ENCODE measurements at places on chromosomes 7 and 10. TPM values are rescaled to one million over a fixed set of nuclear protein-coding genes. Genes with fewer than 3 reads are reported as not detected.

GRCh38 chr7:7424151-7424873 lies 111.4 kb downstream of the COL28A1 start:
- peak; percentile 77 for DNase-seq

- no peak for DNase-seq
Measured at GRCh38 chr10:92886334-92886961, 38.1 kb downstream of the EXOC6 start.

DNA sequence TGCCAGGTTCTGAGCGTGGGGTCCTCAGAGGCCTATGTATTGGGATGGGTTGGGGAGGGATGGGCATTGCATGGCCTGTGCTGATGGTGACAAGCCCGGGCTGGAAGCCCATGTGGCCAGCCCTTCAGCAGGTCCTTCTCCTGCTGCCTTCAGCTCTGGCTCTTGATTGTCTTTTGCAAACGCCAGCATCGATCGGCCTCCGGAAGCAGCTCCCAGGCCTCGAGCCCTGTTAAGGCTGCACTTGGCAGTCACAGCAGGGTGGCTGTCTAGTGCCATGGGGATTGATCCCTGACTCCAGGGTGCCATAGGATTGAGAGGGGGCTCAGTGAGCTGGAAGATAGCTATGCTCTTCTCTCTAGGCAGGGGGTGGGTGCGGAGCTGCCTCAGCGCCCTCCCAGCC lies 51.4 kb downstream of the CDH23 start:
- no peak for DNase-seq

The HABP2 gene
- total RNA-seq, result not detected

DNA sequence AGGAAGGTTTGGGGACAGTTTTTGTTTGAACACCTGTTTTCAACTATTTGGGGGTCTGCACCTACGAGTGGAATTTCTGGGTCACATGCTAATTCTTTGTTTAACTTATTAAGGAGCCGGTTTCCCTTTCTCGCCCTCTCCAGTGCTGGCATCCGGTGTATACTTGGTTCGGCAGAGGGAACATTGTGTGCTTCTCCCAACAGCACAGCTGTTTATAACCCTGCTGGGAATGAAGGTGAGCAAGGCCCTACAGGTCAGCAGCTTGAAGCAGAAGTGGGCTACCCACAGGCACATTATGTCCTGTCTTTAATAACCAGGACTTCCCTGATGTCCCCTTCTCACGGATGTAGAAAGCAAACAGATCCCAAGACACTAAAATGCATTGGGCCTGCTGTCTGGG lies 87.5 kb upstream of the PDCD4 start:
- no peak for DNase-seq

The RAB19 gene
- not detected for total RNA-seq

GRCh38 chr10:88926566-88927415 lies 25.8 kb downstream of the ACTA2 start:
- DNase-seq, result no peak

- DNase-seq, result no peak
Measured at GRCh38 chr10:132712291-132712690, 73.7 kb downstream of the NKX6-2 start.

DNA sequence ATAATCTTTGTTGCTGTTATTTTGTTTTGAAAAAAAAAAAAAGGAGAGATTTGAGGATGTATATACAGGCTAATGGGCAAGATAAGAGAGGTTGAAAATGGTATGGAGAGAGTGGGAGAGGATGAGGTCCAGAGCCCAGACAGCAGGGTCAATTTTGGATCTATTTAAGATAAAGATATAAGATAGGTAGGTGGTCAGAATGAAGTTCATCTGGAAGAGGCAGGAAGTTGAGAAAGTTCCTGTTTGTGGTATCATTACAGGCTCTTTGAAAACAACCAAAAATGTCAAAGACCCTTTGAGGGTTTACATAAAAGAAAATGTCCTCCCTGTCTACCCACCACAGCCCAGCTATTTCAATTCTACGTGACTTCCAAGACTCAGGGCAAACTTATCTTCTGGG lies 7.5 kb downstream of the CEP41 start:
- no peak for DNase-seq

- no peak for DNase-seq
Measured at GRCh38 chr10:71633920-71634319, 85.7 kb downstream of the C10orf105 start.

The SFRP5 gene
- total RNA-seq, result not detected

GRCh38 chr7:1246160-1246870 lies 13.6 kb downstream of the UNCX start:
- DNase-seq, result no peak

GRCh38 chr7:38372290-38372689 lies 98.9 kb upstream of the TARP start:
- DNase-seq, result no peak

The ABCA13 gene
- total RNA-seq, result 1.7 TPM

- no peak for DNase-seq
Measured at GRCh38 chr10:113124724-113125123, 174.7 kb downstream of the TCF7L2 start.

DNA sequence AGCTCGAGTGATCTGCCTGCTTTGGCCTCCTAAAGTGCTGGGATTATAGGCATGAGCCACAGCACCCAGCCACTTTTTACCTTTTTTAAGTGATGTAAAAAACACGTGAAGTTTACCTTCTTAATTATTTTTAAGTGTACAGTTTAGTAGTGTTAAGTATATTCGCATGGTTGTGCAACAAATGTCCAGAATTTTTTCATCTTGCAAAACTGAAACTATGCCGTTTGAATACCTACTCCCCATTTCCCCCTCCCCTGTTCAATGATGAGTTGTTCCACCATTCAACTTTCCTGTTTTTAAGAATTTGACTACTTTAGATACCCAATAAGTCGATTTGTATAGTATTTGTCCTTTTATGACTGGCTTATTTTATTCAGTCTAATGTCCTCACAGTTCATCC lies 10.9 kb downstream of the NRBF2 start:
- no peak for DNase-seq

The SPDYE9 gene
- total RNA-seq, result not detected

GRCh38 chr10:123382491-123382890 lies 228.3 kb downstream of the BUB3 start:
- DNase-seq, result no peak

The ZCWPW1 gene
- 1.1 TPM for total RNA-seq

DNA sequence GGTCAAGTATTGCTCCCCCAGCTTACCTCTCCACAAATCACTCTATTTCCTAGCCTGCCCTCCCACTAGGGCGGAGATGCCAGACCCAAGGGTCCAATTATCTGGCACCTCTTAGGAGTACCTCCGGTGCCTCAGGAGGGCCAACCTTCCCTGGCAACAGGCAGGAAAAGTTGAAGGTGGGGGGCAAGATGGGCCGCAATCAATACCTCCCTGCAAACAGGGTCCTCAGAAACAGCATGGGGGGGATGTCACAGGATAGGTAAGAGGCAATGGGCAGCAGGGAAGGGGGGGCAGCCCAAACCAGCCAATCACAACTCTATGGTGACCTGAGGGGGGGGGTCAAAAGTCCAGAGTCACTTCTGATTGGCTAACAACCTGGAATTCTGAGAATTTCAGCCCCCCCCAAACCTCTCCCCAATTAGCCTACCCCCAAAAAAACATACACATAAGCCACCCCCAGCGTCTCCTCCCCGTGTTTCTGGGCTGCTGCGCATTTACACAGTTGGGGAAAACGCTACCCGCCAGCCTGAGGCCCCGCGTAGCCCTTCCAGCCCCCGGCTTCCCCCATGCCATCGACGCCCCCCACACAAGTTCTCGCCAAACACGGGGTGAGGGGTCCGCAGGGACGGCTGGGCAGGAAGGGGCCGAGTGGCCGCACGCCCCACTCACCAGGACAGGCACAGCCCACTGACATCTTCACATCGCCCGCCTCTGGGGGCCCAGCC lies 589 bp downstream of the LDB1 start:
- peak; percentile 63 for DNase-seq

- peak; percentile 75 for DNase-seq
Measured at GRCh38 chr7:3092468-3092867, 48.8 kb upstream of the CARD11 start.

DNA sequence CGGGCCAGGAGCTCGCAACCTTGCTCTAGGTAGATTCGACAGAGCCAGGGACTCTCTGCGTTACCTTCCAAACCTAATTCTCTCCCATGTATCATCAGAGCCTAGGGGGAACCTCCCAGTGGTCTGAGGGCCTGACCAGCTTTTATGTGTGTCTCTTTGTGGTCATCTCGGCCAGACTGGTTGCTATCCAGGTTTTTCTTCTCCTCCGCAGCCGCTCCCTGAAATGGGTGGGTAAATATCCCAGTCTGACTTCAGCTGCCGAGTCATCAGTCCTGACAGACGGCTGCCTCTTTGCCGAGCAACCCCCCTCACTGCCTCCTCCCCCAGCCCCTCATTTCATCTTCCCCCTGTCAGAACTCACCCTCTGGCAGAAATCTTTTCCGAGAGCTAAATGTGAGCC lies 578.1 kb downstream of the LRMDA start:
- no peak for DNase-seq

DNA sequence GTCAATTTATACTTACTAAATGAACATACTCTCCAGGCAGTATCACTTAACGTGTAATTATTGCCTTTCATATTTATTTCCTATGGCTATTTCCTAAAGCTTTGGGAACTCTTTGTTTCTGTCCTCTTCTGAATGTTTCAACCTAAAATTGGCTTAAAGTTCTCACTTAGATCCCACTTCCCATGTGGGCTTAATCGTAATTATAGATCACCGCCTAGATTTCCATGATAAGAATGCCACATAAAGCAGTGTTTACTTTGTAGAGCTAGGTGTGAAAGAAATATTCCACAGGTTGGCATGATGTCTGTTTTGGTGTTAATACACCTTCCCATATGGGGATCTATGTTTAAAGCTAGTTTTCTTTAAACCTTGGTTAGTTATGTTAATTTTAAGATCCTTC lies 1.5 kb downstream of the HDAC9 start:
- no peak for DNase-seq

- DNase-seq, result no peak
Measured at GRCh38 chr7:86598721-86599120, 45.0 kb upstream of the GRM3 start.

The PAX4 gene
- total RNA-seq, result not detected

The TRPV5 gene
- not detected for total RNA-seq

- peak; percentile 74 for DNase-seq
Measured at GRCh38 chr10:102555781-102556328, 52.1 kb downstream of the SUFU start.

DNA sequence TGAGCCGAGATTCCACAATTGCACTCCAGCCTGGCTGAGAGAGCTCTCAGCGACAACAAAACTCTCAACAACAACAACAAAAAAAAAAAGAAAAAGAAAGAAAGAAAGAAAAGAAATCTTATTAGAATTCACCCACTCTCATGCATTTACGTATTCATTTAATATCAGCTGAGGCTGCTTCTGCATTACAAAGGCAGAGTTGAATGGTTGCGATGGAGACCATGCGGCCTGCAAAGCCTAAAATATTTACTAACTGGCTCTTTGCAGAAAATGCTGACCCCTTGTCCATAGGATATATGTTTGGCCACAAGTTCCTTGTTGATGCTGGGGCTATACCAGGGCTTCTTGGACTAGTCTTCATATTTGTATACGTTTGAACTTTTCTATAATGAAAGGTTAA lies 109.4 kb downstream of the SPDYE5 start:
- no peak for DNase-seq

The PRSS2 gene
- total RNA-seq, result not detected

DNA sequence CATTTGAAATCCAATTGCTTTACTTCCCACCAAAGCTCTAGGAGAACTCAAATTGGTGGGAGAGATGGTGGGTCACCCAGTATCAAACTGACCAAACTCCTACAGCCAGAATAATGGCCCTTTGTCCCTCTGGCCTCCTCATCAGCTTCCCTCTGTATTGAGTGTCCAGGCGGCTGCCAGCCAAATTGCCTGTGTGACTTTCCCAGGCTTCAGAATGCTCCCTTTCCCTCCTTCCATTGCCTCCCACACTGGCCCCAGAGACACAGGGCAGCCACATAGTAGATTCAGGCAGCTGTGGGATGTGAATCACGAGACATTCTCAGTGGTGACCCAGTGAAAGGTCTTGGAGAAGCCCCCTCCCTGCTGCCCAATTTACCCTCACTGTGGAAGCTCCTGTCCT lies 12.7 kb upstream of the VDAC2 start:
- DNase-seq, result no peak

- no peak for DNase-seq
Measured at GRCh38 chr7:3265388-3265787, 35.7 kb upstream of the SDK1 start.

DNA sequence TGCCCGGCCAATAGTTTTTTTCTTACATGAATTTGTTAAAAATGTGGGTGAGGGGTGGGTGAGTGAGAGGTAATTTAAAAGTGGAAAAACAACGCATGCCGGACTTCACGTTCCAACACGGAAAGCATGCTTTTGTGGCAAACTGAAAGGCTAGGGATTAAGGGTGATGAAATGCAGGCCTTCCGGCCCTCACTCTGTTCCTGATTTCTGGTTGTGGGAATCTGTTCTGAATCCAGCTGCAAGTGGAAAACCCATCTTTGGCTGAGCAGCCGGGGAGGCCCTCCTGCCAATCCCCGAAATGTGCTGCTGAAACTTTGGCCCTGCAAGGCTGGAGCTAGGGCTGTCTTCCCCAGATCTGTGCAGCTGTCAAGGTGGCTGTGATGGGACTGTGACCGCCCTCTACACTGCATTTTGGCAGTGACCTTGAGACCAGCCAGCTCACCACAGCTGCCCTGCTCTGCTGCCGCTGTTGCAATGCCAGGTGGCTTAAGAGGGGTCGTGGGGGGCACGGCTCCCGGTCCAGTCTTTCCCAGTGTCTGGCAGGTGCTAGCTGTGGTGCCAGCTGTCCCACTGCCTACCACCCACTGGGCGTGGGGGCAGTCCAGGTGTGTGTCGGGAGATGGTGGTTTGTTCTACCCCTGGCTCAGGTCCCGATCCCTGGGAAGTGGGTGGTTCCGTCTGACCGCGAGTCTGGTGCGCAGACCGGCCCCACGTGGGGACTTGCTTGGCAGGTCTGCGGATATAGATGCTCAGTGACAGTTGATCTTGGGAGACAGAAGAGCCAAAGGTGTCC lies 39.0 kb downstream of the TET1 start:
- DNase-seq, result no peak

- no peak for DNase-seq
Measured at GRCh38 chr10:21757185-21757901, 223.3 kb downstream of the MLLT10 start.

DNA sequence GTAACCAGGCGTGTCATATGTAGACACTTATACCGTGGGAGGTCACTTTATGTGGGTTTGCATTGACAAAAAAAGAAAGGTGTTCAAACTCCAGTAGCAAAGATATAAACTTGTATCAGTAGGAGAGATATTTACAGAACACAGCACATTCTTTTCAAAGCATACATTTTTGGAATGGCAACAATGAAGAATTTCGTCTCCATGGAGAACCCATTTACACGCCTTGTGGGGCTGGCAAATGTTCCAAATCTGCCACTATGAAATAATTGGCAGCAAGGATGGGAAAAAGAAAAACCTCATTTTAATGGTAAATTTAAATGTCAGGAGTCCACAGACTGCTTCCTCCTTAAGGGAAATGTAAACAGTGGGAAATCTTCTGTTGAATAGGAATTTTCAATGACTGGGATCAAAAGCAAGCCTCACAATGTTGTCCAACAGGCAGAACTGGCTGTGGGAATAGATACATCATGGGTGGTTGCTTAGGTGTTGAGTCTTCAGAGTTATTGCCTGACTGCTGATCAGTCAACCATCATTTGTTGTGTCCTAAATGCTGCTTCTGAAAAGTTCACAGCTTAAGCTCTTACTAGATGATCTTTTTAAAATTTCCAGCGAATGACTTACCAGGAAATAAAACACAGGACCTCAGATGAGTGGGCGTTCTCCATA lies 256.6 kb upstream of the SEMA3C start:
- no peak for DNase-seq

Data from HT1080 (cell line).